T-cell (primary cell): ENCODE measurements at places on chromosomes 12 and 14.

- no peak for DNase-seq
These were observed 68.1 kb downstream of the CRADD start for GRCh38 chr12:93745286-93745685.

DNA sequence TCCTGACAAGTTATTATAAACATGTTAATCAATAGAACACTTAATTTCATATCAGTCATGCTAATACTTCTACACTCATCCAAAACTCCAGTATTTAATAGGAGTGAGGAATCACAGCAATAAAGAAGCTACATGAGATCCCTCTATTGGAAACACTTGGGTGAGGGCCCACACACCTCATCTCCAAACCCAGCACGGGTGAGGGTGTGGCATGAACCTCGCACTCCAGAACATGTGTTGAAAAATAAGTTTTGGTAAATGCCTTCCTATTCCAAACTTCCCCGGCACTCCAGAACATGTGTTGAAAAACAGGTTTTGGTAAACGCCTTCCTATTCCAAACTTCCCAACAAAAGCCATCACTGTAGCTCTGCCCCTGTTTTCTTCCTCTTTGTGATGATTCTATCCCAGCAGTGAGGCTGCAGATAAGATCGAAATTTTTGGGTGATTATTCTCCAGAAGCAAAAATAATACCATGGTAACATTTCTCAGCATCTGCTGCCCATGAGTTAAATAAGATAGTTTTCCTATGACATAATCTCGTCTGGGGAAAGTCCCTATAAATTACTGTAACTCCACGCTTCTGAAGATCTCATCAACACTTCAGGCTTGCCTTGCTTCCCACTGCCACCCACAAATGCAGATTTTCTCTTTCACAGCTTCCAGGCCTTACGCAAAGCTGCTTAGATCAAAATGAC lies 24.4 kb upstream of the PTPRB start:
- no peak for DNase-seq

- no peak for DNase-seq
These were observed 358.6 kb downstream of the DUSP6 start for GRCh38 chr12:88993651-88994050.

DNA sequence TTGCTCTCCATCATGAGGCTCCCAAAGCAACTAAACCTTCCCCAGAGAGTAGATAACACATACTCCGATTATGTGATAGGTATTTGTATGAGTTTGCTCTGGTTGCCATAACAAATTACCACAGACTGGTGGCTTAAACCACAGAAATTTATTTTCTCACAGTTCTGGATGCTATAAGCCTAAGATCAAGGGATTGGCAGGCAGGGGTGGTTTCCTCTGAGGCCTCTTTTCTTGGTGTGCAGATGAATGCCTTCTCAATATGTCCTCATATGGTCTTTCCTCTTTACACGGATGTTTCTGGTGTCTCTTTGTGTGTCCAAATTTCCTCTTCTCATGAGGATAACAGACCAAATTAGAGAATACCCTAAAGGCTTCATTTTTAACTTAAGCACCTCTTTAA lies 285.8 kb upstream of the GRIP1 start:
- DNase-seq: peak; percentile 68

GRCh38 chr12:79827484-79827883 lies 107.4 kb downstream of the PPP1R12A start:
- DNase-seq: no peak

DNA sequence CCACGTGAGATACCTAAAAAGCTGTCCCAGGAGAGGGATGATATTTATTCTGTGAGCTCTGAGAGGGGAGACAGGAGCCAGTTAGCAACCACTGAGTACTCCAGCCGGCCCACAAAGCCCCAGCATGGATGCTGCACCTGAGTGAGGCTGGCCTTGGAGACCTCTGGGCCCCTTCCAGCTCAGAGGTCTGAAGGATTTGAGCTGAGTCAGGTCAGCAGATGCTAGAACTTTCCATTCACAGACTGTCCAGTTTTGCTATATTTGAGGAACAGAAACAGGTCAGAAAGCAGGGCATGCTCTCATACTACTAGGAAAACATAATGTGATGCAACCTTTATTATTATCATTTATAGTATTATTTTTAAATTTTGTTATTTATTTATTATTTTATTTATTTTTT lies 15.0 kb upstream of the MAPKAPK5 start:
- DNase-seq: no peak

DNA sequence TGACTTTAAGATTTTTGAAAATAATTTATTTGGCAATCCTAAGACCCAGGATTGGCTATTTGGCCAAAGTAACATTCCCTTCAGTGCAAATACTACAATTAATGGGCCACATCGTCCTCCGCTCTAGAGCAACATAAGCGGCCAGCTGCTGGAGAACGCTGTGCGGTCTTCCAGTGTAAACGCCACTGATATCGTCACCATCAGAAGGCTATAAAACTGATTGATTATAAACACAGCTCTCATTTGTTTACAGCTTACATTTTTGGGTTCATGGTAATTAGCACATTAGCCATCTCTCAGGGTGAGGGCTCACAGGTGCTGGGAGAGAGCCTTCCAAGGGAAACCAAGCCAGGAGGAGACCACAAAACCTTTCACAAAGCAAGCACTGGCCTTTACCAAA lies 130.1 kb upstream of the BMP4 start:
- DNase-seq: no peak

DNA sequence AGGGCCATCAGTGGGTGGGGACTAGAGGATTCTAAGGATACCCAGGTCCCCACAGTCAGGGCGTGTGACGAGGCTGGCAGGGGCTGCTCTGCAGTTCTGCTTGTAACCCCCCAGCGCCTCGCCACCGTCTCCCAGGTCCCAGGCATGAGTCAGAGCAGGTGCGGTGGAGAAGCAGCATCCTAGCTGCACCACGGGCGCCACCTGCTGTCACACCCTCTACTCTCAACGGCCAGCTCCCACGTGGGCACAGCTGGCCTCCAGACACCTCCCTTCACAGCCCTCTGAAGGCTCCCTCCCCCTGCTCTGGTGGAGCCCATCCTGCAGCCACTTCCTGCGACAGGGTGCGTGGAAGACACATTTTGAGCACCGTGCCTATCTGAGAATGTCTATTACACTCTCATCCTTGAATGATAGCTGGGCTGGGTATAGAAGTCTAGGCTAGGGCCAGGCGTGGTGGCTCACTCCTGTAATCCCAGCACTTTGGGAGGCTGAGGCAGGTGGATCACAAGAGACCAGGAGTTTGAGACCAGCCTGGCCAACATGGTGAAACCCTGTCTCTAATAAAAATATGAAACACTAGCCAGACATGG lies 6.9 kb upstream of the NUDT14 start:
- DNase-seq: no peak

GRCh38 chr12:27060740-27061139 lies 21.6 kb downstream of the C12orf71 start:
- DNase-seq: no peak

DNA sequence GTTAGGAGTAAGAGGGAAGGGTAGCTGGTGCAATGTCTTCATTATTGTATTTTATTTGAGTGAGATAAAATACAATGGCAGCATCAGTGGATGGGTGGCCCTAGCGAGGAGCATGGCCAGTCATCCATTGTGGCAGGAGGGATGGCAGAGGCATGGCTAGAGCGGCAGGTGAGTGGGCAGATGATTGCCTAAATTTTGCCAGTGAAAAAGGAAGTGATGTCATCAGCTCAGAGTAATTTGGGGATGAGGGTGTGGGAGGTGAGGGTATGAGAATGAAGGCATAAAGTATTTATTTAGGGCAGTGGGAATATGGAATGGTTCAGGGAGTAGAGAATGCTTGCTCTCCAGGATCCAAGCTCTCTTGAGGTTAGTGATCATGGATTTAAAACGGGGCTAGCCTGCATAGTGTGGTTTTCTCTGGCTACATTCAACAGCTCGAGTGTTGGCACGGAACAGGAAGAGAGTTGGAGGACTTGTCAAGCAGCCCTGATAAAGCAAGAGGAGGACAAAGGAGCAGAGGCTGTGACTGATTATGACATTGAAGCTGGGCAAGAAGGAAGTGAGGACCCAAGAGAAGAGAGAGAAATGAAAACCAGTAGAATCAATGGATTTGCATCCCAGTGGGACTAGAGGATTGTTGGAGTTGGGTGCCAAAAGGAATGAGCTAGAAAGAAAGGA lies 18.7 kb upstream of the SERPINA6 start:
- no peak for DNase-seq
